GF-D8 (cell line): ENCODE measurements at places on chromosomes 7 and 10.

DNA sequence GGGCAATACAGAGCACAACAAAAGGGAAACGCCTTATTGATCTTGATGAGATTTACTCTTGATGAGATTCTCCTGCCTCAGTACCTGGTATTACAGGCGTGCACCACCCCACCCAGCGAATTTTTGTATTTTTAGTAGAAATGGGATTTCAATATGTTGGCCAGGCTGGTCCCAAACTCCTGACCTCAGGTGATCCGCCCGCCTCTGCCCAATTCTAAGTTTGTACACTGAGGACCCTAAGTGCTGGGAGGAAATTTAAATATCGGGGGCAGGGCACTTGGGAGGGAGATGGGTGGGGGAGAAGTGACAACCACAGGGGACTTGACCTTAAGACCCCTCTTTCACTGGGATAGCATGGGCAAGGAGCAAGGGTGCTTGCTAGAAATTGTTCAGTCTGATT, 14.1 kb downstream of the HNRNPF start:
- DNase-seq = no peak

GRCh38 chr10:132523561-132524442, 13.8 kb upstream of the INPP5A start:
- DNase-seq = no peak

DNA sequence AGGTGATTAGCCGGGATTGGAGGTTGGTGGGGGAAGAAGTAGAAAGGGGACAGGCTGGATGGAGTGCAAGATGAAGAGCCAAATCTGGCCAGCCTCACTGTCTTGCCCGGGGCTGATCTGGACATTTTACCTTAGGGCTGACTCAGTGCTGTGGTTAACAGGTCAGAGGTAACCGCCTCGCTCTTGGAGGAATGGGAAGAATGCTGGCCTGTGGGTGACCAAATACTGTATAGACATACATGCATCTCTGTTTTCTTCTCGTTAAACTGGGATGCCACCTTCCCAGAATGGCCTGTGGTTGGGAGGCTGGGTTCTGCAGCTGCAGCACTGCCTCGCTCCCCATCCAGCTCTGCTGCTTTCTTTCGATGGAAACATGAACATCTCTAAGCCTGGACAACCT, 120.0 kb downstream of the SEC23IP start:
- DNase-seq = no peak

DNA sequence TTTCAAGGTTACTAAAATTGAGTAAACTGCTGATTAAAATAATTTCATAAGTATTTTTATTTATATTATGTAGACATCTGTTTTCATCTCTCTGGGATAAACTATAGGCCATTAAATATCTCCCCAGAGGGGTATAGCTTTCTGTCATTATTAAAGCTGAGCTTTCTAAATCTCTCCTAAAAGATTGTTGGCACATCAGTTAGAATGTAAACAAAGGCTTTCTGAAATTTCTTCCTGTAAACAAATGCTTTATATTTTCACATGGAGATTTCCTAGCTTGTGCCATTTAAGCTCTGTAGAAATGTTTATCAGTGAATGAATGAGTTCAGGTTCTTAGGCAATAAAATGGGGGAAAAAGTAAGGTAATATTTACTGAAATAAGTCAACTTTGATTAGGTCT, 35.7 kb downstream of the PPP1R9A start:
- DNase-seq = no peak

DNA sequence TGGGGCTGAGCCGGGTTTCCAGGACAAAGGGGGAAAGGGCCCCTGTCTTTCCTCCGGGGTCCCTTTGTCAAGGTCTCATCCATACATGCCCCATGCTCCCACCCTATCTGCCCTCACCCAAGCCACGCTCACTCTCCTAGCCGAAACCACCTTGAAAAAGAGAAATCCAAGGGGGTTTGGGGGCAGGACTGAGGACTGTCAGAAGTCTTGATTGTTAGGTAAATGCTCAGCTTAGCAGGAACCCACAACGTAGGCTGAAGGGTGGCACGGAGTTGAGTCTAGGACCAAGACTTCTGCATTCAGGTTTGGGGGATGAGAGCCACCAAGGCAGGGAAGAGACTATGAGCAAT, 719 bp upstream of the PGAM2 start:
- no peak for DNase-seq

GRCh38 chr7:95802270-95802669, 29.9 kb downstream of the DYNC1I1 start:
- DNase-seq = no peak

DNA sequence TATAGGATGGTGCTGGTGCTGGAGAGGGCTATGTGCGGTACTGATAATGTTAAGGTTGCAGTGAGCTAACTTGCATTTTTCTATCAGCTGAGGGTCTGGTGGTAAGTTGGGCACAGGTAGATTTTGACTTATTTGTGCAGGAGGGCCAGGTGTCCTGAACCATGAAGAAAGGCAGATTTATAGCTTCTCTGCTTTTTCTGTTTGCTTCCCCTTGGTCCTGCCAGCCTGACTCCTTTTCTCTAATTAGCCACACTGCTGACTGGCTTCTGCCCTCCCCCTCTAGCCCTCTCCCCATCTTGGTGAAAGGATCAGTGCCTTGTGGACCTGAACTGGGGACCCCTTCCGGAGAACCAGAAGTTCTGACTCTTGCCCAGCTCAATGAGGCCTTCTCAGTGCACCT, 40.8 kb upstream of the STEAP4 start:
- no peak for DNase-seq

- no peak for DNase-seq
Observed at GRCh38 chr7:121500360-121501058, 104.4 kb upstream of the FAM3C start.

GRCh38 chr7:150406567-150407421, 27.7 kb downstream of the ZNF775 start:
- no peak for DNase-seq

DNA sequence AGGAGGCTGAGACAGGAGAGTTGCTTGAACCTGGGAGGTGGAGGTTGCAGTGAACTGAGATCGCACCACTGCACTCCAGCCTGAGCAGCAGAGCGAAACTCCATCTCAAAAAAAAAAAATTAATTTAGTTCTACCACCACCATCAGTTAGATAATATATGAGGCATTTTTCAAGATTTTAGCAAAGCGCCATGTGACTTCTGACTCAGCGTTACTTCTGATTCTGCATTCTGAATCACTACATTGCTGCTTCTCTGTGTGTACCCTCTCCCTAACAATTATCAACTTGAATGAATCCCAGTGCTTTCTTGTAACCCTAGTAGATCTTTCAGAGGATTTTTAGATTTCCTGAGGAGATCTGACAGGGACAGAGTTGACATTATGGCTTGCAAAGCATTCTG, 176.8 kb upstream of the SORCS1 start:
- no peak for DNase-seq

DNA sequence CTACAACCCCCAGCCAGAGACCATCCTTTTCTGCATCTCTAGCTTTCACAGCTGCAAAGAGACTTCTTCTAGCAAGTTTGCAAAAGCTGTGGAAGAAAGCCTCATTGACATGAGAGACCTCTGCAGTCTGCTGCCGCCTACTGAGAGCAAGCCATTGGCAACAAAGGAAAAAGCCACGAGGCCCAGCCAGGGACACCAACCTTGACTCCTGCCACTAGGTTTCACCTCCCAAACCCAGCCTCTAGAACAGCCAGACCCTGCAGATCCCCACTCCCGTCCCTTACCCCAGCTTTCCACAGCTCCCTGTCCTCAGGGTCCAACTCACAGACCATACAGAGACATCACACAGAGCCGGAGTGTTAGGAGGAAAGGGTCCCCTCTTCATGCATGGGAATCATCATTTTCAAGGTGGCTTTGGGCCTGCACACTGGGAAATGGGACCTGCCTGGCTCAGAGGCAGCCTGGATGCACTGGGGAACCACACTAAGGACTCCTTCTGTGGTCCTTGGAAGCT, 14.6 kb upstream of the C10orf53 start:
- no peak for DNase-seq

GRCh38 chr7:90155206-90155605, 937 bp downstream of the STEAP1 start:
- no peak for DNase-seq

GRCh38 chr10:112899391-112900065, 50.5 kb upstream of the TCF7L2 start:
- DNase-seq = no peak

- DNase-seq = no peak
Observed at GRCh38 chr7:130139193-130139960, 65.8 kb downstream of the TMEM209 start.

DNA sequence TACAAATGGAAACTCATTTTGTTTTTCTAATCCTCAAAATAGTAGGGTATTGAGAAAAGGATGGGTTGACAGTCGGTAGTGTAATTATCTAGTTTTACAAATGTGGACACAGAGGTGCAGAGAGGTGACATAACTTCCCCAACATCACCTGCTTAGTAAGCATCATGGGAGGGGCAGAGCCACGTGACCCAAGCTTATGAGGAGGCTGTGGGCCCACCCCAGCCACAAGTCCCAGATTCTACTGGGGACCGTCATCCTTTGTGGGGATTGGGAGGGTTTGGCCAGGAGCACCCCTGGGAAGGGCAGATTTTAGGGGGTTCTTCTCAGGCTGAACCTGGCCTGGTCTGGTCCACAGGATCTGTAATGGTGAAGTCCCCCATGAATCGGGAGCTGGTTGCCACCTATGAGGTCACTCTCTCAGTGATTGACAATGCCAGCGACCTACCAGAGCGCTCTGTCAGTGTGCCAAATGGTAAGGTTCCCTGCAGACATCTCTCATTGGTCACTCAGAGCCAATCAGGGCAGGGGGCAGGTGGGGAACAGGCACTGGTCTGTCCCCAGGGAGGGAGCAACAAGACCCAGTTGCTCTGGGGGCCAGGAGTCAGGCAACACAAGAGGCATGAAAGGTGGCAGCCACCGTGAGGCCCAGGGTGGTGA, 23.6 kb upstream of the VSIR start:
- no peak for DNase-seq

- peak; percentile 25 for DNase-seq
Observed at GRCh38 chr7:2242541-2243429, 759 bp downstream of the NUDT1 start.

GRCh38 chr10:71218651-71219050, 6.3 kb downstream of the UNC5B start:
- DNase-seq = no peak

GRCh38 chr10:130345728-130346127, 209.5 kb downstream of the GLRX3 start:
- no peak for DNase-seq

GRCh38 chr10:80924063-80924952, 386.6 kb downstream of the SH2D4B start:
- DNase-seq = no peak

DNA sequence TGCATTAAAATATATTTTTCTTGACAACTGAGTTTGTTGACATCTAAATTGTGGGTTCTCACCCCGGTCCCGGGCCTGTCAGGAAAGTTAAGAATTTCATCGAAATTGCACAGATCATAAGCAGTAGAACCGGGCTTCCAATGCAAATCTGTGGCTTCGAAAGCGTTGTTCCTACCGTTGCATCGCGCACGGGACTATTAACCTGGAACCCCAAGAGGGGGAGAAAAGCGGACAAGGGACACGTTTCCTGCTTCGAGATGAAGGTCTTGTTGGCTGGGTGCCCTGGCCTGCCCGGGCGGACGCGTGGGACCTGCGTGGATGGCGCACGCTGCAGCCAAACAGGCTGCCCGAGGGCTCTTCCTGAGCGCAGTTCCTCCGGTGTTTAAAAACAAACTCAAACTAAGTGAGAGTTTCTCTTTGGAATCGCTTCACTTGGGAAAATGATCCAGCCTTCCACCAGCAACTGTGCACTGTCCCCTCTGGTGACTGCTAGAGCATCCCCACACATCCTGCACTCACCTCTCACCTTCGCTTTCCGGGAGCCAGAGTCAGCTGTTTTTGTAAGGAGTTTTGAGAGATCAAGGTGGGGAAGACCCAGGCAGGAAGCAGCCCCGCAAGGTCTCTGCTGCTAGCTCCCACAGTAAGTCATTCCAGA, 5.1 kb upstream of the TBX20 start:
- DNase-seq = no peak

- DNase-seq = no peak
Observed at GRCh38 chr10:47024399-47025252, 113.4 kb downstream of the PTPN20 start.

DNA sequence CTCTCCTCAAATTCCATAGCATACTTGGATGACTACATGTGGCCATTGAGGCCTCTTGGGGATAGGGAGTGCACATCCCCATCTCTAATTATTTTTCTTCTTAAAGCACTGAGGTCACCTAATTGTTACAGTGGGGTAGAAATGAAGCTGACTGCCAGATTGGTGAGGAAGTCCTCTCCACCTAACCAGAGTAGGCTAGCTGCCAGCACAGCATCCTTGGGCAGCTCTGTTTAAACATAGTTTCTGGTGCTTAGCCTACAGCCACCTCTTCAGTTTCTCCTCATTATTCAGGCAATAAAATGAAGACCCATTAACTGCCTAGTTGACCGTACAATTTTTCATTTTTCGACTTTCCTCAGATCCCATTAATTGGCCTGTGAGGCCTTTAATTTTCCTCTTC, 104.6 kb downstream of the MLLT10 start:
- no peak for DNase-seq

GRCh38 chr10:94963901-94964300, 25.4 kb downstream of the CYP2C9 start:
- DNase-seq = no peak

DNA sequence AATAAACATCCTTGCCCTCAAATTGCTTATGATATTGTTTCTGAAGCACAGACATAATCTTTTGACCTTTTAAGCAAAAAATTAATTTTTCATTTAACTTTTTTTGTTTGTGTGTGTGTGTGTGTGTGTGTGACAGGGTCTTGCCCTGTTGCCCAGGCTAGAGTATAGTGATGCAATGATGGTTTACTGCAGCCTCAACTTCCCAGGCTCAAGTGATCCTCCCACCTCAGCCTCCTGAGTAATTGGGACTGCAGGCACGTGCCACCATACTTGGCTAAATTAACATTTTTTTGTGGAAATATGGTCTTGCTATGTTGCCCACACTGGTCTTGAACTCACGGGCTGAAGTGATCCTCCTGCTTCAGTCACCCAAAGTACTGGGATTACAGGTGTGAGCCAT, 68.9 kb downstream of the BMPR1A start:
- no peak for DNase-seq

DNA sequence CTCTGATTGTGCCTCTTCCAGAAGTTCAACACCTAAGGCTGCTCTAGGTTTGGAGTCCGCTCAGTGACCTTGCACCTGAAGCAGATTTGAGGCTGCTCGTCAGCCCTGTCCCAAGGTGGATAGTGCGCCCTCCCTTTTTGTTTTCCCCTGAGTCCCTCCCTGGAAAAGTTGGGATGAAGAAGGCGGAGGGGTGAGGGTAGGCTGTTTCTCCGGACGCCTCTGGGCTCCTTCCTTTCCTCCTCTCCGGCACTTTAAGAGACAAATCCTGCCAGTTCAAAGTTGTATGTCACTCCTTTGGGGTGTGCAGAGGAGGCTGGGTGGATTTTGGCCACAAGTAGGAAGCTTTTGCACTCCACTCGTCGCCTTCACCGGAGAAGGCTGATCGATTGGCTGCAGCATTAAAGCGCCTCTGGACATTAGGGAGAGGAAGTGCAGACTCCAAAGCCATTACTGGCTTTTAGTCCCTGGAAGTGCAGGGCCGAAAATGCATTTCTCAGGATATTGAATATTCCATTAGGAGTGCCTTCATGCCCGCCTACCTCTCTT, 81.9 kb upstream of the PRKG1 start:
- DNase-seq = no peak

GRCh38 chr10:33706746-33707145, 372.3 kb upstream of the NRP1 start:
- no peak for DNase-seq

- DNase-seq = no peak
Observed at GRCh38 chr7:139382439-139382838, 22.7 kb downstream of the LUC7L2 start.

- no peak for DNase-seq
Observed at GRCh38 chr7:122688400-122688998, 10.4 kb downstream of the RNF133 start.
